ENCODE measurements at places on chromosomes 3 and 15.
A peak's percentile ranks its signal among the peaks of the same experiment; 100 is the strongest.

- peaks cover 17% of the 10 kb centered on the region for H3K4me1 ChIP-seq
- H3K4me3 ChIP-seq, result no peak overlapping the region
- no peak overlapping the region for H3K27ac ChIP-seq
- H3K36me3 ChIP-seq, result no peaks in the 10 kb centered on the region
Measured at GRCh38 chr3:43960448-43960840, 269.7 kb downstream of the ABHD5 start.

- H3K4me1 ChIP-seq, result no peaks in the 10 kb centered on the region
- no peak overlapping the region for H3K4me3 ChIP-seq
- peak; percentile 57 for DNase-seq
- peaks cover 7% of the 10 kb centered on the region for H3K36me3 ChIP-seq
- no peaks in the 10 kb centered on the region for H3K27me3 ChIP-seq
- H3K27ac ChIP-seq, result no peak overlapping the region
Measured at GRCh38 chr15:58632789-58633188, 116.7 kb downstream of the ADAM10 start.

DNA sequence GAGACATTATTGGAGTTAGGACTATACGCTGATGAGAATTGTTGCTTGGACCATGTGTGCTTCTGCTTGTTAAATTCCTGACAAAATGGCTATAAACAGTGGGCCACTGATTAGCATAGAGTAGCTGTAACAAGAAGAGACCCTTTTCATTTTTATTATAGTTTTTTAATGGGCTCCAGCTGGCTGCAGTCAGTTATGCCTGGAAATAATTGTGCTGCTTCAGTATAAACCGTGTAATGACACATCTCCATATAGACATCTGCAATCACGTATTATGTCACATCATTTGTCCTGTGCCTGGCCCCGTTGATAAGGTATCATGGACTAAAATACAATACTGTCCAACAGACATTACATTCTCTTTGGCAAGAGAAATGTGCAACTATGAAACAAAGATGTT is 50.9 kb downstream of the ARPP21 start:
- H3K4me1 ChIP-seq, result no peaks in the 10 kb centered on the region
- H3K4me3 ChIP-seq, result no peak overlapping the region
- H3K27me3 ChIP-seq, result no peaks in the 10 kb centered on the region
- no peak for DNase-seq
- H3K36me3 ChIP-seq, result no peaks in the 10 kb centered on the region
- no peak overlapping the region for H3K27ac ChIP-seq

DNA sequence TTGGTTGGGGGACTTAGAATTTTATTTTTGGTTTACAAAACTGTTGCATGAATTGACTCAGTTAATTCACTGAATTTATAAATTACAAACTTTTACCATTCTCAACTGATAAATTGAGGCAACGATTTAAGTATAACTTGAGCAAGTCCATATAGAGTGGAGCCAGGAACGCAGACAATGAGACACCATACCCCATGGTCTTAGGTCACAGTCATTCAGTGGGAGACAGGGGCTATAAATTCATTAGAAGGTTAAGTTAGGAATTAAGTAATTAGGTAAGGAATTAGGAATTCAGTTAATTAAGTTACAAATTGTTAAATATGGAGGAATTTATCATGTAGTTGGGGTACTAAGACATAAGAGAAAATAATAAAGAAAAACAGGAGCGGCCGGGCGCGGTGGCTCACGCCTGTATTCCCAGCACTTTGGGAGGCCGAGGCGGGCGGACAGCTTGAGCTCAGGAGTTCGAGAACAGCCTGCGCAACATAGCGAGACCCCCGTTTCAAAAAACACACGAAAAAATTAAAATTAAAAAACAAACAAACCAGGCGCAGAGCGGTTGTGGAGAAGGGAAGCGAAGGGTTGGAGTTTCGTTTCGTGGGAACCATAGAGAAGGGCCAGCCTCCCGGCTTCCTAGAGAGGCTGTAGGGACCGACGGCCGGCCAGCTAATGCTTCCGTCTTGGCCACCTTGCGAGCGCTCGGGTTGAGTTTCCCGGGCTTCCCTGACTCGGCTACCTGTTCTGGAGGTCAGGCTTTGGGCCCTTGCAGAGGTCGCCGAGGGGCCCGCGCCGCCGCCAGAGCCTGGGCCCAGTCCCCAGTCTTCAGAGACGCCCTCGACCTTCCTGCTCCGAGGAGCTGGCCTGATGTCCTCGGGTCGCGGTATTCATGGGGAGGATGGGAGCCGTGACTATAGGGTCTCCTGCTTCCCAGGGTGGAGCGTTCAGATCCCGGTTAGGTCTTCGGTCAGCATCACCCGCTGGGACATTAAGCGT is at the start of gene ZNF619:
Gene ZNF619 (plus strand): TSS at position 645 of the 993 bp plus-strand sequence. CDS start 858 bp downstream, outside the sequence.
- DNase-seq, result peak; percentile 80
- H3K27me3 ChIP-seq, result no peaks in the 10 kb centered on the region
- H3K27ac ChIP-seq, result no peak within 1 kb of the TSS
- H3K4me3 ChIP-seq, result no peak within 1 kb of the TSS
- no peaks in the 10 kb centered on the region for H3K4me1 ChIP-seq
- H3K36me3 ChIP-seq, result no peaks in the 10 kb centered on the region

DNA sequence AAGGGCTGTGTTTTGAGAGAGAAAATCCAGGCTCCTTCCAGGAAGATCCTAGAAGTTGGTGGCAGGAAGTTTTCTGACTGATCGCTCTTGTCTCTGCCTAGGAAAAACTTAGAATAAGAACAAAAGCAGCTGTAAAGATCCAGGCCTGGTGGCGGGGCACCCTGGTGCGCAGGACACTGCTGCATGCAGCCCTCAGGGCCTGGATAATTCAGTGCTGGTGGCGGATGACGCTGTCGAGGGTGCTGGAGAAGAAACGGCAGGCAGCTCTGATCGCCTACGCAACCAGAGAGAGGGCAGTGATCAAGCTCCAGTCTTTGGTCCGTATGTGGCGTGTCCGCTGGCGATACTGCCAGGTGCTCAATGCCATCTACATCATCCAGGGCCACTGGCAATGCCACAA is 1.5 kb downstream of the IQCF2 start:
- H3K27ac ChIP-seq, result no peak overlapping the region
- no peak for DNase-seq
- no peaks in the 10 kb centered on the region for H3K36me3 ChIP-seq
- no peak overlapping the region for H3K4me3 ChIP-seq

- H3K4me1 ChIP-seq, result peaks cover 15% of the 10 kb centered on the region
- no peak overlapping the region for H3K4me3 ChIP-seq
- H3K27me3 ChIP-seq, result no peaks in the 10 kb centered on the region
- no peaks in the 10 kb centered on the region for H3K36me3 ChIP-seq
- DNase-seq, result no peak
Measured at GRCh38 chr3:170813266-170813665, 56.7 kb downstream of the RPL22L1 start.

DNA sequence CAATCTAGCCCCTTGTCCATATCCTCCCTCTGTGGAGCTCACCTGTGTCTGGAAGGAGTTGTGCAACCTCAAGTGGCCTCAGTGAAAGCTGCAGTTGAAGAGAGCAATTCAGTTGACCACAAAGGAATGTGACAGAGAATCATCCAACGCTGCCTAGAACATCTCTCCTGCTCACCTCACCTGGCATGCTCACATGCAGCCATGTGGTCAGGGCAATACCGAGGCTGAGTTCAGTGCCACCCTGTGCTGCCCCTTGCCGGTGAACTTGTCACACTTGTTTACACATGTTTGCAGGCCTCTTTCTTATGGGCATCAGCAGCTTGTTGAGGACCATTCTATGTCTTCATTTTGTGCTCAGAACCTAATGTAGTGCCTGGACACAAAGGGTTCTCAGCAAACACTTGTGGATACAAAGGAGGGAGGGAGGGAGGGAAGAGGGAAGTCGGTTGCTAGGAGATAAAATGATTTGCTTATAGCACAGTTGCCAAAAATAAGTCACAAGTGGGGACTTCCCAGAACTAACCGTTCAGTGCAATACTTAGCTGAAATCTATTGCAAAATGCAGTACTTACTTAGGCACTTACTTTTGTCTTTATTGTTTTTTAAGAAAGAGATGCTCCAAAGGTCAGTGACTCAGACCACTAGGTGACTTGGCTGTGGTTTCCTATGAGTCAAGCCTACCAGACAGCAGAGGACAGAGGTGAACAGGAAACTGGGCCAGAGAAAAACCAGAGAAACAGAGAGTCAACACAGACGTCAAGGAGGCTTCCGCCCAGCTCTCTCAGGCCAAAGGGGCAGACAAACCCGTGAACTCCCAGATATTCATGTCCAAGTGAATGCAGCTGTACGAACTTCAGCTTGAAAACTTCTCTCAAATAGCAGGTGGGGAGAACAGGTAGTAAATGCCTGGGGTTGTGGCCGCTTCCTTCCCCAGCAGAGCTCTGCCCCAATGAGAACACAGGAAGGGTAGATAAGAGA is 227.8 kb upstream of the CTNNB1 start:
- no peaks in the 10 kb centered on the region for H3K27me3 ChIP-seq
- no peak overlapping the region for H3K4me3 ChIP-seq
- DNase-seq, result peak; percentile 55
- H3K36me3 ChIP-seq, result no peaks in the 10 kb centered on the region
- peak overlapping the region; percentile 61 for H3K27ac ChIP-seq

GRCh38 chr3:123046262-123047061 is 18.9 kb upstream of the SEMA5B start:
- DNase-seq, result no peak
- H3K4me1 ChIP-seq, result no peaks in the 10 kb centered on the region
- no peaks in the 10 kb centered on the region for H3K27me3 ChIP-seq
- no peak overlapping the region for H3K27ac ChIP-seq
- no peak overlapping the region for H3K4me3 ChIP-seq

DNA sequence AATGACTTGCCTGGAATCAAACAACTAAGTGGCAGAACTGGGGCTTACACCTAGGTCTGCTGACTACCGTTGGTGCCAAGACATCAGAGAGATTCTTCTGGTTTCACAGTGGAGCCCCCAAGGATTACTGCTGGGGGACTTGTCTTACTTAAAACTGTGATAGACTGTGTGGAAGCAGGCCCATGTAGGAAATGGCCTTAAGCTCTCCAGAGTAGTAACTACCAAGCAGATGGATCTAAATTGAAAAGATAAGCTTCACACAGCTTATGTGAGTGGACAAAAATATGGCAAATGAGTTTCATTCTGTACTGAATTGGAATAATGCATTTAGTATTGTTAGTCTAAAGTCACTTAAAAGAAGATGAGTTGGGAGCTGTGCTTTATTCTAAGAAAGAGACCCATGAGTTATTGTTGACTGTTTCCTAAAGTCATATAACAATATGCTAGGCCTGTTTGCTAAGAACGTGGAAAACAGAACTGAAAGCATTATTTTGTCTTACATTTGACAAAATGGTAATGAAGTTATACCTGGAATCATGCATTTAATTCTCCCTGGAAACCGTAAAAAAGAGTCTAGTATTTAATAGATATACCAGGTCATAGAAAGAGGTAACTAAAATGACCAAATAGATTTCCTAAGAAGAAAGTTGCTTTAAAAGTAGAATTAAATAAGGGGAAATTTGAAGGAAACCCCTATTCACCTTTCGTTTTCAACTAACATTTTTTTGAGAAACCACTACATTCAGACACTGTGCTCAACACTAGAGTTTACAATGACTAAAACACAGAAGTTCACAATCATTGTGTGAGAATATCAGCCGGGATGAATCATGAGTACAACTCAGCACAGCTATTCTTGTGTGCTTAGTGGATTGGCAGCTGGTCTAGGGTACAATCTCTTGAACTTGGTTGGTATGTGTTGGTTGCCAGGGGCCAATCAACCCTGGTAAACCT is 13.0 kb upstream of the MAPK6 start:
- no peaks in the 10 kb centered on the region for H3K36me3 ChIP-seq
- DNase-seq, result no peak
- no peak overlapping the region for H3K27ac ChIP-seq
- no peaks in the 10 kb centered on the region for H3K27me3 ChIP-seq
- H3K4me3 ChIP-seq, result no peak overlapping the region

DNA sequence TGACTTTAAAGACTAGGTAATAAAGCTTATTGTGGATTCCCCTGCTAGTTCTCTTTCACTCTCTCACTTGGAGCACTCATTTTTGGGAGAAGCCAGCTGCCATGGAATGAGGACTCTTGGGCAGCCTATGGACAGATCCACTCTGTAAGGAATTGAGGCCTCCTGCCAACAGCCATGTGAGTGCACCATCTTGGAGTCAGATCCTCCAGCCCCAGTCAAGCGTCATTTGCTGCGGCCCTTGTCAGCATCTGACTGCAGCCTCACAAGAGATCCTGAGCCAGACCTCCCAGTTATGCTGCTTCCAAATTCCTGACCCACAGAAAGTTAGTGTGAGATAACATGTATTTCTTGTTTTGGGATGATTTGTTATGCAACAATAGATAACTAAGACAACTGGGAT is 101.9 kb downstream of the SEMA6D start:
- peaks cover 38% of the 10 kb centered on the region for H3K4me1 ChIP-seq
- DNase-seq, result peak; percentile 38
- H3K4me3 ChIP-seq, result no peak overlapping the region
- H3K27ac ChIP-seq, result no peak overlapping the region
- H3K36me3 ChIP-seq, result no peaks in the 10 kb centered on the region
- no peaks in the 10 kb centered on the region for H3K27me3 ChIP-seq

- no peaks in the 10 kb centered on the region for H3K36me3 ChIP-seq
- peak; percentile 32 for DNase-seq
- H3K27me3 ChIP-seq, result no peaks in the 10 kb centered on the region
- H3K4me3 ChIP-seq, result no peak overlapping the region
- H3K27ac ChIP-seq, result no peak overlapping the region
Measured at GRCh38 chr3:150877303-150877702, 27.9 kb downstream of the MINDY4B start.

GRCh38 chr3:86388820-86389219 is 602.1 kb downstream of the VGLL3 start:
- H3K4me3 ChIP-seq, result no peak overlapping the region
- no peaks in the 10 kb centered on the region for H3K4me1 ChIP-seq
- H3K36me3 ChIP-seq, result no peaks in the 10 kb centered on the region

DNA sequence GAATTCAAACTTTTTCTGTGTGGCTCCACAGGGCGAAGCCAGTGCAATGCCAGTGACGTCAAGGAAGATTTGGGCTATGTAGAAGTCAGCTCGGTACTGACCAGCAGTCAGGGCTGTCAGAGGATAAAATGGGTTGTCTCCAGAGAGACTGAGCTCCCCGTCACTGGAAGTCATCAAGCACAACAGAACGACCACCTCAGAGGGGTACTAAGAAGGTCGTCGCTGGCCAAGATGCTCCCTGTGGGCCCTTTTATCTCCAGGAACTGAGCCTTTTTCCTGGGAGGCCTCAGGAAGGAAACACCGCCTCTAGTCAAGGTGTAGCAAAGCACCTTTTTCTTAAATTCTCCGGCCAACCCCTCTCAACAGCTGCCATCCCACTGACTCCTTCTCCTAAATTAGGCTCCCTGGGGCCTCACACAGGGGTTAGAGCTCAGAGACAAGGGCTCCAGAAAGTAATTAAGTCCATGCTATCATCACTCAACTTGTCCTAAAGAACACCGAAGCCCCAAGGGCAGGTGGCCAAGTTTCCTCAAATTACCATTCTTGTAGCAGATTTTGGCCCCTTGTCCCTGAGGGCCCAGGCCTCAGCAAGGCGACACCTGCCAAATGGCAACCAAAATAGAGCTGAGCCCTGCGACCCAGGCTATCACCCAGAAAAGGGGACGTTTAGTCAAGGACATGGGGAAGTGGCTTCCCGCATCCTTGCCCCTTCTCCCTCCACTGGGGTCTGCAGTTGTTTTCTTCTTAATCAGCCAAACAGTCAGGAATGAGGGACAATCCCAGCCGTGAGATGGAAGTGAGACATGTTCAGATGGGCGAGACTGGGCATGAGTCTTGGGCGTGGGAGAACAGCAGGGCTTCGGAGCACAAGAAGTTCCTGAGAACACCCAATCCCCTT is 48.0 kb downstream of the SSUH2 start:
- peaks cover 16% of the 10 kb centered on the region for H3K4me1 ChIP-seq
- no peak for DNase-seq
- no peak overlapping the region for H3K27ac ChIP-seq
- H3K4me3 ChIP-seq, result no peak overlapping the region

GRCh38 chr3:56205406-56205805 is 262.9 kb downstream of the ERC2 start:
- H3K27ac ChIP-seq, result peak overlapping the region; percentile 48
- no peak for DNase-seq
- H3K4me3 ChIP-seq, result no peak overlapping the region
- peaks cover 28% of the 10 kb centered on the region for H3K4me1 ChIP-seq
- H3K36me3 ChIP-seq, result no peaks in the 10 kb centered on the region
